H54 (cell line): ENCODE measurements at places on chromosomes 6 and 20.

- no peak for DNase-seq
These were observed 16.8 kb upstream of the SIRPG start for GRCh38 chr20:1674361-1674760.

GRCh38 chr20:10291568-10292248, 73.1 kb downstream of the SNAP25 start:
- DNase-seq, result no peak

DNA sequence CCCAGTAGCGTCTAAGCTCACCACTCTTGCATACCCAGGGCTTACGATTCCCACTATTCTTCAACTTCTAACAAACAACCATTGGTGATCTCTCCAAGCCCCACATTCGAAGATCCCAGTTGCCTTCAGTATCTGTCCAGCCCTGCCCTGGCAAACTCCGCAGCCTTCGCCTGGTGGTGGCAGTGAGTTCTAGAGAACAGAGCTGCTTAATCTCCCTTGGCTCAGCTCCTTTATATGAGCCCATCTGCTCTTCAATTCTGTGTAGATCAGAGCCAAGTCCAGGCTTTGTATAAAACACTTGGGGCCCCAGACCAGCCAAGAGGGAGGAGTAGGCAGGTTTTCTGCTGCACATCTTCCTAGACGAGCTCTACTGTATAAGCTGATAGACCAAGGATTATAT, 193.3 kb downstream of the PHACTR1 start:
- DNase-seq, result no peak

DNA sequence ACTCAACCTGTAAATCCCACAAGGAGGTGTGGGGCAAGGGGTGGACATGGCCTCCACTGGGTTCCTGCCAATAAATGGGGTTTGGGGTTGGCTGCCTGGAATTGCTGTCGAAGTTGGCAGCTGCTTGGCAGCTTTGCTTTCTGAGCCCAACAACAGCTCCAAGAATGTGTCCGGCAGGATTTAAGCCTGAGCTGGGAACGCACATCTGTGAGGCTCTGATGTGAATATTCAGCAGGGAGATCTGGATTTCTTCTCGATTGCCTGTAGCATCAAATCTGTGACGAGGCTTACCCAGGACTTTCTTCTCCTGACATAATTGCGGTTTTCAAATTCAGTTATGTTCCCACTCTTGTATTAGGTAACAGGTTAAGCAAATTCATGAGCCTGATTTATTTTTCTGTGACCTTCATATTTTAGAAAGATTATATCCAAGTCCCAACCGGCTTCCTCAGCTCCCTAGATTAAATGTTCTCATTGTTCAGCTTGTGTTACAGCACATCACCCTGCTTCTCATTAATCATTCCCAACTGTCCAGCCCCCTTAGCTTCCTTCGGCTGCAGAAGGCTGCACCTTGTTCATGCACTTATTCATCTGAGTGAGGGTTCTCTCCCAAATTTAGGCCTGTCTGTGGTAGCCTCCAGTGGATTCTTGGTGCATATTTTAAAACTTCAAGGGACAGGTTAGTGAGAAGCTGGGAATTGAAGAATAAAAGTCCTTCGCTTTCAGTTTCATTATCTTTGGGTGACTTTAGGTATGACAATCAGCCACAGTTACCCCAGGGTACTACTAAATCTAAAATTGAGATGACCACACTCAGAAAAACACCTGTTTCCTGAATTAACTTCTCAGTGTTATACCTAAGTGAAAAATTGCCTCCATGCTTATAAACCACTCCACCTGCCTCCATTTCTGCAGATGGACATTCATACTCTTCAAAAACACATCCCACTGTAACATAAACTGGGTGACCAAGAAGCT, 310.0 kb downstream of the ESR1 start:
- no peak for DNase-seq

GRCh38 chr6:125821825-125822281, 31.1 kb downstream of the NCOA7 start:
- no peak for DNase-seq

DNA sequence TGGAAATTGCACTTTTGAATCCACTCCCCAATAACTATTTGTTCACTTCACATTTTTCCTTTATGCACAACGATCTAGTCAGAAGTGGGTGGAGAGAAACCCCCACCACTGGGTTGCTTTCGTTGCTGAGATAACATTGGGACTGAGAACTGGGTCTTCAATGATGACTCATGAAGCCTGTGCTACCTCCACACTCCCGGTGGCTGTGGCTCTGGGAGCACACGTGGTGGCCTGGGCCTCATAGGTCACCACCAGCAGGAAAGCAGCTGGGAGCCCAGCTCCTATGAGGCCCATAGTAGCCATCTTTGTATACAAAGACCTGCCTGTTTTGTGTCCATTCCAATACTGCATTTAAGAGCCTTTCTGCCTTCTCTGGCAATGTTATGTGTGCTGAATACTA, 178.0 kb upstream of the SASH1 start:
- no peak for DNase-seq

- DNase-seq, result peak; percentile 24
These were observed 231.9 kb downstream of the PKHD1 start for GRCh38 chr6:51855310-51856082.

- no peak for DNase-seq
These were observed 480.2 kb upstream of the CHD6 start for GRCh38 chr20:42098418-42098817.

GRCh38 chr6:53461041-53461656, 83.8 kb downstream of the GCLC start:
- no peak for DNase-seq

- no peak for DNase-seq
These were observed 136.2 kb downstream of the ERMARD start for GRCh38 chr6:169887529-169888140.

DNA sequence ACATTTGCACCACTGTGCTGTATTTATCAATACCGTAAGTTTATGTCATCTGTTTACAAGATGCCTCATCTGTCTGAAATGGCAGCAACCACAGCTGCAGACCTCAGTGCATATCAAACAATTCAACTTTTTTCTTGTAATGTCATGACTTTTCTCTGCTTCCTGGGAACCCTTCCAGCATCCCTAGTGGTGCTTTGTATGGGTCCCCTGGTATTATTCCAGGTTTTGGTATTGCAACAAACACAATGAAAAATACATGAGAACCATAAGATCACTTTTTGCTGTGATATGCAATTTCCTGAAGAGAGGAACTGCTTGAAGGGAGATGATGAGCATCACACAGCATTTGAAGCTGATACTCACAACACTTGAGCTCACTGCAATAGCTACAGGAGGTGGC, 12.0 kb upstream of the TXNDC5 start:
- DNase-seq, result no peak

DNA sequence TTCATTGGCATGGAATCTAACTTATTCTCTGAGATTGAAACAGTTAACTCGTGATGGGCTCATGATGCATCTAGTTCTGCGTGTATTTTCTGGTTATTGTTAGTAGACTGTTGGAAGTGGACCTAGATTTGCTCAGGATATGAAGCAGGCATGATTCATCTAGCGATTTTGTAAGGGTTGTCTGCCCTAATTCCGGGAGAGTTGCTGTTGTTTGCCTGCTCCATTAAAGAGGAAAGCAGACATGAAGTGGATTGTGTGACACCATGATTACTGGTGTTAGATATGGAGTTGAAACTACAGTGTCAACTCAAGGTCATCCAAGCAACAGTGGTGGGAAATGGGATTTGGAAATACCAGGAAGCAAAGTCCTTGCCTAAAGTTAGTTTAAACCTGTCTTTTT, 41.0 kb downstream of the SOX4 start:
- peak; percentile 52 for DNase-seq

DNA sequence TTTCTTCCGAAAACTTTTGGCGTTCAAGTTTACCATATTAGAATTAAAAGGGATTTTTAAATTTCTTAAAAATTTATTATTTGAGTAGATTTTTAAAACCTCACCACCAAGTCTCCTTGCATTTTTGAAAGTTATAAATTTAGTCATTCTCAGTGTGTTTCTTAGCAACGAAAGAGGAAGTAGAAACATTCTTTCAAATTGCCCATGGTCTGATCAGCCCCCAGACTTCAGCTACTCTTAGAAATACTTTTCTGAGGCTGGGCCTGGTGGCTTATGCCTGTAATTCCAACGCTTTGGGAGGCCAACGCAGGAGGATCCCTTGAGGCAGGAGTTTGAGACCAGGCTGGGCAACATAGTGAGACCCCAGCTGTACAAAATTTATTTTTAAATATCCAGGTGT, 15.1 kb upstream of the RTF2 start:
- DNase-seq, result no peak

GRCh38 chr6:107982486-107982885, 24.5 kb upstream of the SEC63 start:
- DNase-seq, result no peak

GRCh38 chr6:168996356-168996625, 257.4 kb downstream of the THBS2 start:
- DNase-seq, result no peak

- peak; percentile 91 for DNase-seq
These were observed 3.7 kb downstream of the PRSS16 start for GRCh38 chr6:27251112-27251605.

DNA sequence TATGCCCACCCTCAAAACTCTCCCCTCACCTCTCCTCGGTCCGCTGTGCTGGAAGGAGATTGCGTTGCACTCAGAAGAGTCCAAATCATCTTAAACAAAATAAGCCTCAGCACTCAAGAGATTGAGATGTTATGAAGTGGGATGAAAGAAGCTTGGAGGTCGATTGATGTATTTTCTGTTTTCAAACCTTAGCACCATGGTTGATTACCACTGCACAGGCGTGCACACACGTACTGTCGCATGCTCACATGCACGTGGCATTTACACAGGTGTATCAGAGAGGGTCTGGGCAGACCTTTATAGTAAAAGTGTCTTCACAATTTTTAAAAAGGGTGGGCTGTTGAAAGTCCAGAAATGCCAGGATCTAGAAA, 612 bp upstream of the AGPAT4 start:
- DNase-seq, result no peak

DNA sequence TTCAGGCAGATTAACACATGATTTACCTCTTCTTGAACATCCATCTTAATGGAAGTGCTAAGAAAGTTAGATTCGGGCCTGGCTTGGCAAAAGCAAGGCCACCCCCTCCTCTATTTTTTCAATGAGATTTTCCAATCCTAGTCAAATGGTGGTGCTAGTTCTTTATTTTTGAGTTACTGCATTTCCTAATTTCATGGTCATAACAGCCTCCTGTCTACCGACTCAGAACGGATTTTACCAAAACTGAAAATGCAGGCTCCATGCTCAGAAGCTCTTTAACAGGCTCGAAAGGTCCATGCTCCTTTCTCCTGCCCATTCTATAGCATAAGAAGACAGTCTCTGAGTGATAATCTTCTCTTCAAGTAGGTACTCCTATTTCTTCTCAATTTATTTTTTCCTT, 117.2 kb upstream of the ESR1 start:
- DNase-seq, result no peak

- DNase-seq, result no peak
These were observed 56.8 kb downstream of the MDGA1 start for GRCh38 chr6:37640786-37641395.

DNA sequence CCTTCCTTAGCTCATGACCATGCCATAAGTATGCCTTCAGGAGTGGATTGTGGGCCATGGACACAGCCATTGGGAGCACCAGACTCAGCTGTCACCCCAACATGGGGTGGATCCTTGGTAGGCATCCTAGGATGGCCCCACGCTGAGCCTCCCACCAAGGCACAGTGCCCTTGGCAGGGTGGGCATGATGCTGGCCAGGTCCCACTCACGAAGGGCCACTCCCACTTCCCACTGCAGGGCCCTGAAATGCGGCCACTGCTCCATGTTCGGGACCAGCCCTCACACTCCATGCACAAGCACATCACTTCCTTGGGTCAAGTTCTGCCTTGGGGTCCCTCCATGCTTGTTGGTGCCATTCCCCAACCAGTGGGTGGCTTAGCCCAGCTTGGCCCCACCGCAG, 12.9 kb upstream of the FUT9 start:
- no peak for DNase-seq

GRCh38 chr6:126385536-126385935, 45.6 kb downstream of the CENPW start:
- no peak for DNase-seq

DNA sequence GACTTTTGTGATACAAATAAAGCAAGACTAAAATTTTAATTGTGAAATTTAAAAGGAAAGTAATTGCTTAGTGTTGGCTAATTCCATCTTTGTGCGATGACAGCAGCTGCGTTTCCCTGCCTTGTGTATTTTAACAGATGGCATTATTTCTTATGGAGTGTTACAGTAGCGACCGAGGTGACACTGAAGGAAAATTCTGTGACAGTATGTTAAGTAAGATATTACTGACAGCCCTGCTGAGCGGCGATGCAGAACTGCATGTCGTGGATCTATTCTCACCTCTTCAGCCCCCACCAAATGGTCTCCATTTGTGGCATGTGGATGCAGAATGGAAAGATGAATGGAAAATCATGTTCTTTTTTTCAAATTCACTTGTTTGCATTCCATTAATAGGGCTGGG, 289.4 kb downstream of the RNF144B start:
- no peak for DNase-seq

DNA sequence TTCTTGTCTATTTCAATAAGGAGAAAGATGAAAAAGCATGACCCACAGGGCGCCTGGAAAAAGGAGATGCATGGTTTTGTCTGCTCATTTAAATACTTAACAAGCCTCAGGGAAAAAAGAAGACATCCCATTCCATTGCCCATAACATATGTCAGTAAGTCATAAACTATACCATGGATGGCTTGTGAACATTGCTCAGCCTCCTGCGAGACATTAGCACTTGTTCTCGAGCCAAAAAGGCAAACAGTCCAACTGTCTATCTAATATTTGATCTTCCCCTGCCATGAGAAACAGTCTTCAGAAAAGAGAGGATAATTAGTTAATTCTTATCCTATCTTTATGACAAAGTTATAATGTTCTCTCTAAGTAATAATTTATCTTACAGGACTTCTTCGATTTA, 527.4 kb downstream of the HACE1 start:
- no peak for DNase-seq

GRCh38 chr6:151699719-151700118, 107.8 kb upstream of the ESR1 start:
- no peak for DNase-seq

DNA sequence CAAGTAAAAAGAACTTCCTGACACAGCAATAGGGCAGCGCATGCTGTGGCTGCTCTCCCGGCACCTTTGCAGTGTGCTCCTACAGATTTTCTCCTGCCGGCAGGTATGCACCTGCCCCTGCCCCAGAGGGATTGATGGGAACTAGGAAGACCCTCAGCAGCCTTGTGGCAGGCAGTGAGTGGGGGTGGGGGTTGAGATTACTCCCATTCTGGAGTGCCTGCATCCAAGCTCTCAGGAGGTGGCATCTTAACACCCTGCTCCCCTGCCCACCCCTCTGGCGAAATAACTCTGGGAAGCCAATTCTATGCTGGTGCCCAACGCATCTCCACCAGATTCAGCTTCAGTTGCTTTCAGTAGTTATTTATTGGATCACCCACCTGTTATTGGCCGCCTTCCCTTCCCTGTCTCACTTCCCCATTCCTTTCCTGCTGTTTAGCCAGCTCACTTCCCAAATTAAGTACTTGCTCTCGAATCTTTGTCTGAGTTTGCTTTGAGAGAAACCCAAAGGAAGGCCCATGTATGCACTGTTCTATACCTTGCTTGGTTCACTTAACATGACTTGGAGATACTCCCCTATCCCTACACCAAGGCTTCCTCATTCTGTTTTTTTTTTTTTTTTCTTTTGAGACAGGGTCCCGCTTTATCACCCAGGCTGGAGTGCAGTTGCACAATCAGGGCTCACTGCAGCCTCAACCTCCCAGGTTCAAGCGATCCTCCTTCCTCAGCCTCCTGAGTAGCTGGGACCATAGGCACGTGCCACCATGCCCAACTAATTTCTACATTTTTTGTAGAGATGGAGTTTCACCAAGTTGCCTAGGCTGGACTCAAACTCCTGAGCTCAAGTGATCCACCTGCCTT, 29.3 kb upstream of the SLC23A2 start:
- no peak for DNase-seq
